Hepatic stellate cell (primary cell): ENCODE measurements at places on chromosomes 3 and 15.

DNA sequence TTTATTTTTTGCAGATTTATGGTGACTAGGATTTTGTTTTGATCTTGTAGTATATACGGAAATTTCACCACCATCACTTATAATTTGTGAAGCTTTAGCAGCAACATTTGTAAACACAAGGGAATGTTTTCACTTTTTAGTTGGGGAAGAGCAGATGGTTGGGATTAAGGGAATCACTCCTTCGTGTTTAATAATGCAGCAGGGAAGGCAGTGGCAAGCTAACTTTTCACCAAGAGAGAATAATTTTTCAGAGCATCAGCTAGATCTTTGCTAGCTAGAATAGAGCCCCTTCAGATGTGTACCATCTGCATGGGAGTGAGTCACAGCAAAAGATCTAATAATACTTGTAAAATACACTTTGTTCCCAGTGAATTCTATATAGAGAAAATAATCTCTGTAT is 632.7 kb downstream of the CADM2 start:
- DNase-seq = no peak

GRCh38 chr3:46705751-46706552 is 4.8 kb downstream of the TMIE start:
- DNase-seq = peak; percentile 62

DNA sequence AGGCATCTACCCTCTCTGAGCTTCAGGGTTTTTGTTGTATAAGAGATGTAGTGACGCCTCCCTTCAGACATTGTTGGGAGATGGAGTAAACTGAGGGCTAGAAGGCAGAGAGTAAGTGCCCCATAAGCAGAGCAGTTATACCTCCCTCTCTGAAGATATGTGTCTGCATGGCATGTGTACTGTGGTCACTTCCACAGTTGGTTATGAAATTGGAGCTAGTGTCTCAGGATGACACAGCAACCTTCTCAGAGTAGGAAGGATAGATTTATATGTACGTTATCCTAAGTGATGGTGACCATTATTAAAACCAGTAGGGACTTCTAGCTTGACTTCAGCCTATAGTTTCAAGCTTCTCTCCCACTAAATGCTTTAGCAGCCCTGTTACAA is 17.9 kb downstream of the PXK start:
- DNase-seq = no peak

DNA sequence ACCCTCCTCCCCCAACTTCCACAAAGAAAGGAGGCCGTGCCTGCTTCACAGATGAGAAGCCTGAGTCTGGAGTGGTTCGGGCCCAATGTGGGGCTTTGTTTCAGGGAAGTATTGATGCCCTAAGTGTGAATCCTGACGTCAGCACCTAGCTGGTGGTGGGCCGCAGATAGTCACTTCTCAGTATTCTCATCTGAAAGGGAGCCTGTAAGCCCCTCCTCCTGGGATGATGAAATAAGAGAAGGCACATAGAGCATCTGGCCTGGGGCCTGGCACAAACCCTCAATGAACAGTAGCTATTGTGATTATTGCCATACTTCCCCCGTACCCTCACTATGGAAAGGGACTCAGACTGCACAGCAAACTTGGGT is 24.8 kb downstream of the LINGO1 start:
- no peak for DNase-seq

- DNase-seq = no peak
These were observed 693 bp downstream of the DISP2 start for GRCh38 chr15:40358471-40359353.

DNA sequence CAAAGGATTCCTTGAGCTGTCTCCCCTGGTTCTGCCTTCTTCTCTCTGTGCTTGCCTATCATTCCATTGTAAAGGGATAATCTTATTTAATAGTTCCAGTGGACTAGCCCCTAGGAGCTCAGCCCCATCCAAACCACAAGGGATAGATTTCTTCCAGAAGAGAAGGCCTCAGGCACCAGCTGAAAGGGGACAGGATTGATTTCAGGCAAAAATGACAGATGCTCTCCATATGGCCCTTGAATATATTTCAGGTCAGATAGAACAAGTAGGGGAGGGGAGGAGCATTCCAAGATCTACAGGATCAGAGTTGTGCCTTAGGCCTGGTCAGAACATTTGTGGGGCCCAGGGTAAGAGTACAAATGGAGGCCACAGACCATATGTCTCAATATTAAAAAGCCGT is 85.3 kb downstream of the RPLP1 start:
- DNase-seq = no peak

DNA sequence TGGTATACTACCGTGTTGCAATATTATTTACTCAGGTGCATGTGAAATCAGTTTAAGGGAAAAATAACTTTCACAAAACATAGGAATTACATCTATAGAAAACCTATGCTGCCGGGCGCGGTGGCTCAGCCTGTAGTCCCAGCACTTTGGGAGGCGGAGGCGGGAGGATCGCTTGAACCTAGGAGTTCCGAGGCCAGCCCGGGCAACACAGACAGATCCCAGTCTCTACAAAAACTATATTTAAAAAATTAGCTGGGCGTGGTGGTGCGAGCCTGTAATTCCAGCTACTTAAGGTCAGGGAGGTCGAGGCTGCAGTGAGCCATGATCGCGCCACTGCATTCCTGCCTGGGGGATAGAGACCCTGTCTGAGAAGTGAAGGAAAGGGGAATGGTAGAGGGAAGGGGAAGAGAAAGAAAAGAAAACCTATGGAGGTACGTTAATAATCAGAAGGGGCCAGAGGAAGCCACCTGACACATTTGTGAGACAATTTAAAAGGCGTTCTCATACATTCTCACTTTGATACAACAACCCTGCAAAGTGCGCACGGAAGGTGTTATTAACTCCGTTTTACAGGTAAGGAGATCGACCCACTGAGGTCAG is 456 bp upstream of the TMEM62 start:
- no peak for DNase-seq

DNA sequence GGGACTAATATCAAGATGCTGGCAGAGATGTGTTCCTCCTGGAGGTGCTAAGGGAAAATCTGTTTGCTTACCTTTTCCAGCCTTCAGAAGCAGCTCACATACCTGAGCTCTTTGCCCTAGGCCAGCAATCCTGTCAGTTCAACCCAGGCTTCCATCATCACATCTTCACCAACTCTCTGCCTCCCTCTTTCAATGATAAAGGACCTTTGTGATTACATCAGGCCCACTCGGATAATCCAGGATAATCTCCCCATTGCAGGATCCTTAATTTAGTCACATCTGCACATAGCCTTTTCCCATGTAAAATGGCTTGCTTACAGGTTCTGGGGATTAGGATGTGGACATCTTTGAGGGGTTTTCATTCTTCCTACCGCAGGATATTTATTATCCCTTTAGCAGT is 58.3 kb downstream of the NSUN3 start:
- DNase-seq = no peak

DNA sequence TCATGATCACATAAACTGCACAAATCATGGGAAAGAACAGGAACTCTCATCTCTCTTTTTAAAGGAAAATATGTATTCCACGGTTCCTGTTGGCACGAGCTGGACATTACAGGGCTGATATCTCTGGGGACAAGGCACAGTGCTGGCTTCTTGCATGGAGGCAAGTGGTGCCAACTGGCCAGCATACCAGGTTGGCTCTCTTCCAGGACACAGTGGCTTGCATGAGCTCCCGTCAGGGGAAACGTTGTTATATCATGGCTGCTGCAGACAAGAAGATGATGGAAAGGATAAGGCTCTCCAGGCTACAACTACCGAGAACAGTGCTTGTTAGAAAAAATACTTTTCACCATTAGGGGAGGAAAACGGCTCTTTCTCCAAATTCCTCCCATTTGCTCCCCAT is 283.9 kb downstream of the RORA start:
- DNase-seq = no peak

DNA sequence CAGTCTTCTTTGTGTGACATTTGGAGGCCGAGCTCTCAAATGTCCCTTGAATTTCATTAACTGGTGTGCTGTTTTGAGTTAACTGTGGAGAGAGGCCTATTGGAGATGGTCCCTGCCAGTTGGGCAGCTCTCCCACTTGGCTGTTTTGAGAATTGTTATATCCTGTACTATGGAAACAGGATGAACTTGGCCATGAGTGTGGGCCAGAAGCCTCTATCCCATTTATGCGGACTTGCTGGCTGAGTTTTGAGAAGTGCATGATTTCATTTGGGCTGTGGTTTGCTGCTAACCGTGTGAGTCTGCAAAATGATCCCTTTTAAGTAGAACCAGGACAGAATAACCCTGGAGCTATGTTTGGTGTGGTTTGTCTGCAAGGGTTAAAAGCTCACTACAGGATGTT is 366.0 kb downstream of the PTPRG start:
- DNase-seq = peak; percentile 10

- DNase-seq = no peak
These were observed 734.3 kb upstream of the CFAP20DC start for GRCh38 chr3:59784164-59784563.

GRCh38 chr3:190847436-190847835 is 15.1 kb downstream of the GMNC start:
- DNase-seq = no peak

DNA sequence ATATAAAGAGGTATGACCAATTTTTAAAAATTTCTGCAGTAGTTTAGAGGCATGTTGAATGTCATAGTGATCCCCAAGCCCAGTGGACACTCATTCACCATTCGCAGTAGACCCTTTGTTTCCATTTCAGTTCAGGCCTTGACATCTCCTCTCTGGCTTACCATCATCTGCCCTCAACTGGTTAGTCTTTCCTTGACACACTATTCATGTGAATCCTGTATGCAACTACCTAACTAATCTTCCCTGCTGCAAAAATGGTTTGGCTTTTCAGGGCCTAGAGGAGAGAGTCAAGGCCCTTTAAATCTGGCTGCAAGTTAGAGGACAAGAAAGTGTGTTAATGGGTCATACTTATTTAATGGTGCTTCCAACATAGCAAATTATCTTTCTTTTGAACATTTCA is 10.9 kb downstream of the APH1B start:
- DNase-seq = no peak

GRCh38 chr3:170815340-170815739 is 54.7 kb downstream of the RPL22L1 start:
- no peak for DNase-seq

DNA sequence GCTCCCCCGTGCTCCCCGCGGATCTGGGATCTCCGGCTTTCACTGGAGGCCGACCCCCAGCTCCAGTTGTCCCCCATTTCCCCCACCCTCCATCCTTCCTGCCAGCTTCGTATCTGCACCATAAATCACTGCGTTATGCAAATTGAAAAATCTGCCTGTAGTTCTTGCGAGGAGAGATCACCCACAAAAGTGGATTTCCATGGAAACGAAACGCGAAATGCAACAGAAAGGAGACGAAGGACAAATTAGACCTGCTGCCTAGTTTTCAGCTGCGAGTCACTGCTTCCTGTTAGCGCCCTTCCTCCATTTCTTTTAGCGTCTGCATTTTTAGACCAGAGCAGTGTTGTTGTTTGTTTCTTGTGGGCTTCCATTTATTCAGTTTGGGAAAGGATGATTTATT is 127.1 kb upstream of the ATP10A start:
- no peak for DNase-seq

GRCh38 chr15:78938658-78939488 is 6.0 kb downstream of the CTSH start:
- DNase-seq = no peak

- DNase-seq = no peak
These were observed 11.3 kb downstream of the SELENOS start for GRCh38 chr15:101266034-101266433.

- no peak for DNase-seq
These were observed 262.1 kb downstream of the IGSF11 start for GRCh38 chr3:118772547-118773011.

GRCh38 chr3:69451594-69451993 is 65.7 kb upstream of the FRMD4B start:
- no peak for DNase-seq

DNA sequence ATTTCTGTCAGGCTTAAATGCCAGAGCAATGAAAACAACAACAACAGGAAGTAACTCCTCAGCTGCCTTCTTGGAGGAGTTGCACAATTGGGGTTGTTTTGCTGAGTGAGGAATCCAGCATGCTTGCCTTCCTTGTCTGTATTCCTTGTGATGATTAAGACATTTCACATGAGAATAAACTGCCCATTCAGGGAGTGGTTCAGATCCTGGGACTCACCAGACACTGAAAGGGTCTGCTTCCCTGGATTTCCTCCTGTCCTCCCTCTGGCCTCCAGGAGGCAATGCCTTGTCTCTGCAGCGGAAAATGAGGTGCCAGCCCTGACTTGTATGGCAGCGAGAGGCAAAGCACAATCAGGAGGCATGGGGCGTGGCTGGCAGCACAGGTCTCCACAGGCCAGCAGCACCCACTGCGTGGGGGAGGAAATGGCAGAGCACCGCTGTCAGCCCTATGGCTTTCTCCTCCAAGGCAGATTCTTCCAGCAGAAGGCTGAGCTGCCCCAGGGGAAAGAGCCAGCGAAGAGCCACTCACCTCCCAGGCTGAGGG is 41.5 kb downstream of the RBP2 start:
- DNase-seq = no peak

DNA sequence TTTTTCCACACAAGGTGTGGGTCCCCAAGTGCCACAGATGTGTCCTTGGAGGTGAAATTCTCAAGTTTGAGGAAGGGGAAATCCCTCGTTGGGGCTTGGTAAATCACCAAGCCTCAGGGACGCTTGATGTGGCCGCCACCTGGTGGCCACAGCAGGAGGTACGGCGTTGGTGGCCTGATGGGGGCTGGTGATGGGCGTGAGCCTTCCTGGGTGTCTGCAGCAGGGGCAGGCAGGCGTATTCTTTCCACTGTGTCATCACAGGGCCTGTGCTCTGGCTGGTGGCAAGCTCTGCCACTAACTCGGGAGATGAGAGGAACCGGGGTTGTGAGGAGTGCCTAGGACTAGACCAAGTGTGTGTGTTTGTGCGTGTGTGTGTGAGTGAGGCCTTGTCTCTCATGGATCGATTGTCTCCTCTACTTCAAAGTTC is 4.2 kb downstream of the ACOX2 start:
- peak; percentile 87 for DNase-seq

DNA sequence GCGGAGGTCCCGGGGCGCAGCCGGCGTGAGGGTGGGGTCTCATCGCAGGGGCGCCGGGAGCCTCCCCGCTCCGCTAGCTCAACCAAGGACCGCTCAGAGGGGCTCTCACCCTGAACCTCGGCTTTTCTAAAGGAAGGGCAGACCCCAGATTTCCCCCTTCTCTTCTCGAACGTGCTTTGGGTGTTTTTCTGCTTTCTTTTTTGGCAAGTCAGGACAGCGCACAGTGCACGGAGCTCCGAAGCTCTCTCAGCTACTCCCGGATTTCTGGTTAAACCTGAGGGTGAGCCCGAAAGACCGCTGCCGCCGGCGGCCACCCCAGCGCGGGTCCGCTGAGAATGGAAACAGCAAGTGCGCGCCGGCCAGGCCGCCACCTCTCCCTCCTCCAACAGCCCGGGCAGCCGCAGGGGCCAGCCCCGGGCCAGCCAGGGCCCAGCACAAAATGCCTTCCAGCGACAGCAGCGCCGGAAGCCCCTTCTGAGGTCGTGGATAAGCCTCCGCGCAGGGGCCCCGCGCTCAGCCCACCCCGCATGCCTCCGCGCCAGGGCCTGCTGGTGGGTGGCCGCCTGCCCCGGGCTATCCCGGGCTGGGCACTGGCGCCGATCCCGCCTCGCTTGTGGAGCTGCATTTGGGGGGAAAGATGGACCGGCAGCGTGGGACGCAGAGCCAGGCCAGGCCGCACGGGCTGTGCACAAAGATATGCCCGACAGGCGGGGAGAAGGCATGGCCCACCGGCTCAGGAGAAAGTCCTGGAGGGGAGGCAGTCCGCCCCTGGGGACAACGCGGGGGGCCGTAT is 8.2 kb upstream of the OCA2 start:
- DNase-seq = peak; percentile 45
